CD4-positive, alpha-beta T cell treated with Interferon alpha-2 for 1 hour (primary cell): ENCODE measurements at places on chromosomes 6 and 20.

GRCh38 chr20:49288784-49289696 is 11.2 kb upstream of the ZNFX1 start:
- no peak for DNase-seq

GRCh38 chr6:36360241-36361054 is 23.8 kb upstream of the BNIP5 start:
- DNase-seq, result peak; percentile 78

GRCh38 chr6:44297063-44298038 is 15.8 kb downstream of the AARS2 start:
- peak; percentile 31 for DNase-seq

DNA sequence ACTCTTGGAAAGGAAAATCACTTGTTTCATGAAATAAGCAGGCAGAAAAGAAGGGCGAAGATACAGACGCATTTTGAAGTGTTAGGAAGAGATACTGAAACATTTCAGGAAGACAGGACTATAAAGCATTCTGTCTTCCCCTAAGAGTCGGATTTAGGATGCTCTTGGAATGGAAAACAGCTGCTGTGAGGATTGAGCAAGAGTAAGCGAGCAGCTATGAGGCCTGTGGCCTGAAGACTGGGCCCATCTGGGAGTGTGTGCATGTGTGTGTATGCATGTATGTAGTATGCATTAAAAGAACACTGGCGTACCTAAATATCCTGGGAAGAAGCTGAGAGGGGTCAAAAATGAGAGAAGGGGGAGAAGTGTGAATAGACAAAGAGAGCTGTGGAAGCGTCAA is 83.6 kb downstream of the SIM1 start:
- no peak for DNase-seq

GRCh38 chr6:111553580-111553979 is 52.1 kb downstream of the TRAF3IP2 start:
- no peak for DNase-seq

DNA sequence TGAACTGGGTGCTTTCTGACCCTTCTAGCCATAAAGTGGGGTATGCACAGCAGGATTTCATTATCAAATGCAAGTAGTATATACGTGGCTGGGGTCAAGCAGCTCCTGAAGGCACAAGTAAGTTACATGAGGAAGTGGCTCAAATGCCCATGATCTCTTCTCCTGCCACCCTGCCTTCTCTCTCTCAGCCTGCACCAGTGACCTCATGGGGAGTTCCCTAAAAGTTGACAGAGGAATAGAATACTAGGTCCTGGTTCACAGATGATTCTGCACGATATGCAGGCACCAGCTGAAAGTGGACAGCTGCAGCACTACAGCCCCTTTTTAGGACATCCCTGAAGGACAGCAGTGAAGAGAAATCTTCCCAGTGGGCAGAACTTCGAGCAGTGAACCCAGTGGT is 282.0 kb downstream of the BCKDHB start:
- DNase-seq, result no peak

- no peak for DNase-seq
Measured at GRCh38 chr6:129211626-129212025, 328.7 kb downstream of the LAMA2 start.

DNA sequence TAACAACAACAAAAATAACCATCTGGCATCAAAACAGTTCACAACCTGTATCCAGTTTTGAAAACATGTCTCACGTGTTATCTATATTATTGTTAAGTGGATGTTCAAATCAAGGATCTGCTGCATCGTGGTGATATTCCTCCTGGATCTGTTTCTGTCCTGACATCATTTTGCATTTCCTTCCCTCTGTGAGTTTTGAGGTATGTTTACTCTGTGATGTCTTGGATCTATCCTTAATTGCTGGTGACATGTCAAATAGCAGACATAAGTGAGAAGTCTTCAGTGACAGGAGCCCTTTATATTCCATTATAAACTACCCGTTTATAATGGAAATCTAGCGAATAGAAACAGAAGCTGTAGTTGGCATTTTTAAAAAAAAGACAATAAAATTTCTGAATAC is 381.8 kb upstream of the NOX3 start:
- DNase-seq, result no peak

- no peak for DNase-seq
Measured at GRCh38 chr6:137706083-137706750, 160.8 kb upstream of the TNFAIP3 start.

- no peak for DNase-seq
Measured at GRCh38 chr6:20642441-20642840, 108.2 kb downstream of the CDKAL1 start.
